ENCODE measurements at places on chromosomes 16 and 17.

GRCh38 chr17:48100160-48100559 is 1.1 kb downstream of the CBX1 start:
- no peak for DNase-seq

DNA sequence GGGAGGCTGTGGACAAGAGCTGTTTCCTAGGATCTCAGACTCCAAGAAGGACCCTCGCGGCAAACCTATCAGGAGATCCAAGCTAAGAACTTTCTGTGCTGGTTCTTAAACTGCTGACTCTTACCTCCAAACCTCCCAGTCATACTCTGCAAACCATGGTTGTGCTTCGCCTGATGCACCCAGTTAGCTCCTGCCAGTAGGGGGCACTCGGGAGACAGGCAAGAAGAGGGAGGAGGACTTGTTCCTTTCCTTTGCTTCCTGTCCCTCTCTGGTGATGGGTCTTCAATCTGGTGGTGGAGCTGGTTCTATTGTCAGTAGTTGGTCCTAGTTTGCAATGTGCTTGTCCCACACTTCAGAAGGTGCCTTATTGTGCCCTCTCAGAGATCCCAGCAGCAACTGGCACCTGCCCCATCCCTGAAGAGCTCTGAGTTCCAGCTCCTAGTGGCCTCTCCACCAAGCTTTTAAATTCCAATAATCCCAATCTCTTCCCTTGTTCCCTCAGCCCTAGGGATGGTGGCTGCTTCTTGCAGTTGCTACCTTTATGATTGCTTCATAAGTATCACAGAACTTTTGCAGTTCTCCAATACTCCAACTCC is 113.5 kb upstream of the RPL38 start:
- peak; percentile 13 for DNase-seq

DNA sequence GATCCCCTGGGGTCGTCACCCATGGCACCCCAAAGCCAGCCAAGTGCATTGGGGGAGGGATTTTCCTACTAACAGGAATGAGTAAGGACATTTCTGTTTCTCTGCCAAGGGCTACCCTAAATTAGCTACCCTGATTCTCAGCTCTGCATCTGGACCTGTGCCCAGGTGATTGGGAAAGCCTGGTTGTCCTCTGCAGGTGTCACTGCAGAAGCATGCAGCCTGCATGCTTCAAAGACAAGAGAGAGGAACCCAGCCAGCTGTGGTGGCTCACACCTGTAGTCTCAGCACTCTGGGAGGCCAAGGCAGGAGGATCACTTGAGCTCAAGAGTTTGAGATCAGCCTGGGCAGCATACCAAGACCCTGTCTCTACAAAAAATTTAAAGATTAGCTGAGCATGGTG is 19.6 kb downstream of the BEAN1 start:
- no peak for DNase-seq

DNA sequence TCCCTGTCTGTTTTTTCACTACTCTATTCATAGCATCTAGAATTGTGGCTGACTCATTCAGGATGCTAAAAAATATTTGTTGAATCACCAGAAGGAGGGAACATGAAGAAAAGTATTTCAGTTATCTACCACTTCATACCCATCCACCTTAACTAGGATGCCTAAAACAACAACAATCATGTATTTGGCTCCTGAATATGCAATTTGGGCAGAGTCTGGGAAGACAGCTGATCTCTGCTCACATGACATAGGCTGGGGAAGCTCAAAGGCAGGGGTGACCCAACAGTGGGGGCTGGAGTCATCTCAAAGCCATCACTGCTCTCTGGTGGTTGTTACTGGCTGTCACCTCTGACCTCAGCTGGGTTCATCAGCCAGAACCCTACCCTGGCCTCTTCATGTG is 80.1 kb upstream of the RPL38 start:
- peak; percentile 5 for DNase-seq

DNA sequence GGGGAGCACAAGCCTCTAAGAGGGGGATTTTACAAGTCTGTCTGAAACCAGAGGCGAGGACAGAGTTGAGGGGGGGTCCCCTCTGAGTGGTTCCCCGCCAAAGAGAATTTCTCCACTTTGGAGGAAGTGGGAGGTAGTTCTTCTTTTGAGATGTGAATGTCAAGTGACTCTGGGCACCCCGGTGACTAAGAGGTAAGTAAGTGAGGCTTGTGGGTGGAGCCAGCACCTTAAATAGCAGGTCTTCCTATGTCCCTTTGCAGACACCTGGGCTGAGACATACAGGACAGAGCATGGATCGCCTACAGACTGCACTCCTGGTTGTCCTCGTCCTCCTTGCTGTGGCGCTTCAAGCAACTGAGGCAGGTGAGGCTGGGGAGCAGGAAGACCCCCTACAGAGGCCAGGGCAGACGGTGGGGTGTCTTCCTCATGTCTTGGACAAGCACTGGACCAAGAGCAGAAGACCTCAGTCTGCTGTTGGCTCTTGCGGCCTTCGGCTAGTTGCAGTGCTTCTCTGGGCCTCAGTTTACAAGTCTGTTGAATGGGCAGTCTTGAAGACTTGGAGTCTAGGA is at the start of gene CCL22:
Gene CCL22, plus strand, starts transcription at position 257 of the 569 bp plus-strand sequence. Its CDS starts 34 bp downstream, at position 291.
- no peak for DNase-seq

GRCh38 chr17:17728550-17729251 is 47.4 kb downstream of the RAI1 start:
- no peak for DNase-seq

GRCh38 chr16:54462151-54462651 is 175.6 kb upstream of the IRX3 start:
- DNase-seq = peak; percentile 73

GRCh38 chr17:21756856-21757619 is 64.7 kb downstream of the KCNJ18 start:
- DNase-seq = no peak

DNA sequence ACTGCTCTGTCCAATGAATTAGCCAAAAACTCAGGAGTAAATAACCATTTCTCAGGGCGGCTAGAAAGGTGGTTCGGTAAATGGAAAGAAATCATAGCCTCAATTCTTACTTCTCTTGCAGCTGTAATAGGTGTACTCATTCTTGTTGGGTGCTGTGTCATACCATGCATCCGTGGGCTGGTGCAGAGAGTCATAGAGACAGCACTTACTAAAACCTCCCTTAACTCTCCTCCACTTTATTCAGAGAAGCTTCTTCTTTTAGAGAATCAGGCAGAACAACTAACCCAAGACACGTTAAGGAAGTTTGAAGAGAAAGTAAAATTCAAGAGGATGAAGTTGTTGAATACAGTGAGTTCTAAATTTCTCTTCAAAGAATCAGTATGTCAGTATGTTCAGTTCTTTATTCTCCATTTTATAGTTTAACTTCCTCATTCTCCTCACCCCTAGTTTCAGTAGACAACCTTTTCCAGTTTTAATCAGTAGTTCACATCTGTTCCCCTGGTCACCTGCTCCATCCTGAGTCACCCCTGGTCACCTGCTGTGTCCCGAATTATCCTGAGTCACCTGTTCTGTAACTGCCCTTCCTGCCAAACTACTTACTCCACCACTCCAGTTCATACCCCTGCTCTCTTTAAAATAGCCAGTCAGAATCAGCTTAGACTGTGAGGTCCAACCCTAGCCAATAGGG is 85.9 kb downstream of the EMP2 start:
- no peak for DNase-seq

- DNase-seq = no peak
Measured at GRCh38 chr17:50926523-50926922, 60.4 kb upstream of the TOB1 start.

DNA sequence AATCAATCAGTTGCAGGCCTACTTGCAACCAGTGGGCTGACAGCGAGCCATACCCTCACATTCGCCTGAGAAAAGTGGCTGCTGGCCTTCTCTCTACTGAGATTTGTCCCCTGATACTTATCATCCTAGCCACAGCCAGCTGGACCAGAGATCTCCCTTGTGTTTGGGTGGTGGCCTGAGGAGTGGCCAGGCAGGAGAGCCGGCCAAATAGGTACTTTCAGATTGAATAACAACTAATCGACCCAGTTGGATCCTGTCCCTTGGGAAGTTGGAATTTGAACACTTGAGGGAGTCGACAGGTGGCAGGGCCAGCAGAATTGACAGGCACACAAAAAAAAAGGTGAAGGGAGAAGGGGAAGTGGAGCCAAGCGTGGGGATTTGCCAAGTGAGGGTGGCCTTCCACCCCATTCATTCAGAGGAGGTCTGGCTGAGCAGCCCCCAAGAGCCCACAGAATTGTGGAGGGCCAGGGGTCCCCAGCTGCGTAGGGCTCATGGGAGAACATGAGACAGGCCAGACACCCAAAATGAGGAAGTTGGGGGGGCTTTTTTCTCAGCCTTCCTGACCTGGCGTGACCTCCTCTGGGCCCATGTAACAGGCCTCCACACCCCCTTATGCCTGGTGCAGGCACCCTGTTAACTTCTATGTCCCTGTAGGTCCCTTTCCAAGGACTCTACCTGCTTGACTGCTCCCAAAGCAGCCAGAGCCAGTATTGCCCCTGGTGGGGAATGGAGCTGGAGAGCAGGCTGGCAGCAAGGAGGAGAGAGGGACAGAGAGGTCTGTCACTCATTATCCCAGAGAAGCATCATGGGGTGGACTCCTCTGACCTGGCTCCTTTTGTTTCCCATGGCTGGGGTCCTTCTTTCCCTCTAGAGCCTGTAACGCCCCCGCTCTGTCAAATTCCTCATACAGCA is 2.9 kb upstream of the RANGRF start:
- DNase-seq = no peak

DNA sequence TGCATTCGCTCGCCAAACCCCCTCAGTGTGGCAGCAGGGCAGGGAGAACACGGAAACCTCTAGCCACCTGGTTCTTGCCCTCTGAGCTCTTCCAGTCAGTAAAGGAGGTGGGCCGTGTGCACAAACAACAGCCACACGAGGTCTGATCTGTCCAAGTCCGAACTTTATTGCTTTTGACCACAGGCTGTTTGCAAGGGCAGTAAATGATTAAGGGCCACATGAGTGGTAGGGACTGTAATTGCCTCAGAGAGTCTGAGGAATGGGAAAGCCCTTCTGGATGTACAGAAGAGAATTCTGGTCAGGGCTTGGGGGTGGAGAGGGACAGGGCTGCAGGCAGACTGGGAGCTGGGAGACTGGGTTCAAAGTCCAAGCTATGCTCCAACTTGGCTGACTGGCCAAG is 75.7 kb upstream of the LHX1 start:
- DNase-seq = no peak

- no peak for DNase-seq
Measured at GRCh38 chr16:81861915-81862314, 82.8 kb downstream of the PLCG2 start.

- no peak for DNase-seq
Measured at GRCh38 chr17:7413346-7413985, 5.8 kb downstream of the NLGN2 start.

- no peak for DNase-seq
Measured at GRCh38 chr16:86502856-86503748, 7.2 kb upstream of the FOXF1 start.

Data from stromal cell of bone marrow (primary cell).